ENCODE measurements at places on chromosomes 7 and 10.

GRCh38 chr10:44946205-44946604 is 13.4 kb upstream of the RASSF4 start:
- no peak for DNase-seq

- no peak for DNase-seq
These were observed 517.8 kb upstream of the CELF2 start for GRCh38 chr10:10499839-10500238.

GRCh38 chr10:24988831-24989640 is 26.9 kb downstream of the ENKUR start:
- no peak for DNase-seq

- no peak for DNase-seq
These were observed 9.3 kb downstream of the TBATA start for GRCh38 chr10:70775679-70776454.

DNA sequence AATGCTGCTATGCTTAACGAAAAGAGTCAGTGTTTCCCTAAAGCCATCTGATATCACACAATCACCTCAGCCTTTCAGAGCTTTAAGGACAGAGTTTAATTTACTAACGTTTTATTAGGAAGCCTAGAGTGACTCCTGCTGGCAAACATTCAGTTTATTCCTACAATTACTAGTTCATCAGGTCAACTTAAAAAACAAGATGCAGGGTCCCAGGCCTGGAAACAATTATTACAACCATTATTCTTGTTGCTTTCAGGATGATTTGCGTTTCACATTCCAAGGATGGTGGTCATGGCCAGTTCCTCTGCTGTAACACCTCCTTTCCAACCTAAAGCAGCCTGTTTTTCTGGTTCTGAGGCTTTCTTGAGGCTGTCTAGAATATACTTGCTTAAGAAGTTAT is 1.5 kb upstream of the FAM53B start:
- DNase-seq: no peak

DNA sequence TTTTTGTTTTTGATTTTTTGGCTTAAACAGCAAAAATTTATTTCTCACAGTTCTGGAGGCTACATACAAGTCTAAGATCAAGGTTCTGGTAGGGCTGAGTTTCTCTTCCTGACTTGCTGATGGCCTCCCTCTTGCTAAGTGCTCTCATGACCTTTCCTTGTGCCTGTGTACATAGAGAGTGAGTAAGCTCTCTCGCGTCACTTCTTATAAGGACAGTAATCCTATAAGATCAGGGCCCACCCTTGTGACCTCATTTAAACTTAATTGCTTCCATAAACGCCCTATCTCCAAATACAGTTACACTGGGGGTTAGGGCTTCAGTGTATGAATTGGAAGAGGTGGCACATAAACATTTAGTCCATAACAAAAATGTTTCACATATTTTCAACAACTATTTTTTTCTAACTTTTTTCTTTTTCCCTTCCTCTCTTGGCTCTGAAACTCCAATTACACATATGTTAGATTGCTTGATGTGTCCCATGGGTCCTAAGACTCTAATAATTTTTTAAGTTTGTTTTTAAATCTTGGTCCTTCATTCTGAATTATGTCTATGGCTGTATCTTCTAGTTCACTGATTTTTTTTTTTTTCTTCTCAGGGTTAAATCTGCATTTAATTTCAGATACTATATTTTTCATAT is 149.8 kb downstream of the HBP1 start:
- no peak for DNase-seq

DNA sequence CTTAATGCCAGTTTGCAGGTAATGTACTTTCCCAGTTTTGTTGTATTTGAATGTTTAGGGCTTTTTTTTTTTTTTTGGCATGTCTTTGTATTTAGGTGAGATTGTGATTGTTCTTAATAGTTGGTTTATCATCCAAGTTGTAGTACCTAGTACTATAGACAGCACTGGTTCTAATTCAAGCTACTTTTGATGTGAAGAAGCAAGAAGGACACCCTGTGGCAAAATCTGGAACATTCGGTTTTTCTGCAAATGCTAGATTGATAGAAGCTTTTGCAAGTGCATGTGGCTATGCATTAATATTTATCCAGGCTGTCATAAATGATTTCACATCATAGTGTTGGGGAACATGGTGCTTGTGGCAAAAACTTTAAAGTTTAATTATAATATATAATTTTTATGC is 248.9 kb downstream of the FOXP2 start:
- DNase-seq: peak; percentile 85

GRCh38 chr7:132636581-132636980 is 60.3 kb upstream of the PLXNA4 start:
- no peak for DNase-seq

- no peak for DNase-seq
These were observed 123.4 kb downstream of the NEURL1 start for GRCh38 chr10:103616705-103617601.

DNA sequence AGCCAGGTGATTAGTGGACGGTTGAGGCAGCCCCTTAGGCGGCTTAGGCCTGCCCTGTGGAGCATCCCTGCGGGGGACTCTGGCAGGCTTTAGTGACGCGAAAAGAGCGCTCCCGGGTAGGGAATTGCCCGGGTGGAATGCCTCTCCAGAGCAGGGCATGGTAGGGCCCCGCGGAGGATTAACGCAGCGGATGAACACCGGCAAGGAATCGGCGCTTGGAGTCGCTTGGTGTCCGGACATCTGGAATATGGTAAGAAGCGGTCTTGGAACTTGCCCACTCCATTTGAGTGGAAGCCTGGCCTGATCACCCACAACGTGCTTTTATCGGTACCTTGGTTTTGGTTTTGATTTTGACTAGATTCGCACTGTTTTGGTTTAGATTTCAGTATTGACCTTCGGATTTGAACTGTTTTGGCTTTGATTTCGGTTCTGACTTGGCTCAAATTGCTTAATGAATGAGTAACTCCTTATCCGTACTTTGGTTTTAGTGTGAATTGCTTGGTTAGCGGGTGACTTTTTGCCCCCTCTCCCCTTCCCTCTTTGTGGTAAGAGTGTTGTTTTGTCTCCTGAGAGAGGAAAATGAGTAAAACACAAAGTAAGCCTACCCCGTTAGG is 24.2 kb upstream of the CHST3 start:
- DNase-seq: no peak

- DNase-seq: no peak
These were observed 194.0 kb upstream of the PLPP4 start for GRCh38 chr10:120262857-120263547.

- DNase-seq: peak; percentile 23
These were observed 448.0 kb upstream of the ANKRD30A start for GRCh38 chr10:36677431-36677768.

DNA sequence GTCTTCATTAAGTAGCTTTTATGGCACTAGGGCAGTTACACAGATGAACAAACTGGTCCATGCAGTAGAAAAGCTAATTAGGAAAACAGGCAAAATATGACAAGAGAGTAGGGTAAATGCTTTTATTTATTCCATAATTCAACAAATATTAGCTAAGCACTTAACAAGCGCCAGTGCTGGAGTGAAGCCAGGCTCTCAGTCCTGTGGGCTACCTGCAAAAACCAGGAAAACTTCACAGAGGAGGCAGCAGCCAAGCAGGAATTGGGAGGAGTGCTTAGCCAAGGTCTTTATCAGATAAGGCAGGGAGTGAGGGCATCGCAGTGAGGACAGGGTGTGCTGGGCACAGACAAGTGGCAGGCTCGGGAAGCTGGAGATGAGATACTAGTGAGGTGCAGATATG is 4.9 kb upstream of the KAT6B start:
- no peak for DNase-seq

DNA sequence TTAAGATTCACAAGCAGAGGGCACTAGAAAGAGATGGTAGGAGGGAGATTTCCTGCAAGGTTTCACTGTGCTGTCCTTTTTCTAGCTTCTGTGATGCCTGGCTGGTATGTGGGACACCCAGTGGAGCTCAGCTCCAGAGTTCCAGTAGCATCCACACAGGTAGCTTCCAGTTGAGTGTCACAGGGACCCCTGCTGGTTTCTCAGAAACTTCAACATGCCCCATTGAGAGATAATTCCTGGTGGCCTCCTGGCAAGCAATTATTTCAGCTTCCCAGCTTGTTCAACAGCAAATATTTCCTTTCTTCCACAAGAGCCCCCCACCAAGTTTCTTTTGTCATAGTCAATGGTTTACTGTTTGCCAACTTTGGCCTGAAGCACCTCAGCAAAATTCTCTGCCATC is 858.7 kb downstream of the REEP3 start:
- peak; percentile 9 for DNase-seq

DNA sequence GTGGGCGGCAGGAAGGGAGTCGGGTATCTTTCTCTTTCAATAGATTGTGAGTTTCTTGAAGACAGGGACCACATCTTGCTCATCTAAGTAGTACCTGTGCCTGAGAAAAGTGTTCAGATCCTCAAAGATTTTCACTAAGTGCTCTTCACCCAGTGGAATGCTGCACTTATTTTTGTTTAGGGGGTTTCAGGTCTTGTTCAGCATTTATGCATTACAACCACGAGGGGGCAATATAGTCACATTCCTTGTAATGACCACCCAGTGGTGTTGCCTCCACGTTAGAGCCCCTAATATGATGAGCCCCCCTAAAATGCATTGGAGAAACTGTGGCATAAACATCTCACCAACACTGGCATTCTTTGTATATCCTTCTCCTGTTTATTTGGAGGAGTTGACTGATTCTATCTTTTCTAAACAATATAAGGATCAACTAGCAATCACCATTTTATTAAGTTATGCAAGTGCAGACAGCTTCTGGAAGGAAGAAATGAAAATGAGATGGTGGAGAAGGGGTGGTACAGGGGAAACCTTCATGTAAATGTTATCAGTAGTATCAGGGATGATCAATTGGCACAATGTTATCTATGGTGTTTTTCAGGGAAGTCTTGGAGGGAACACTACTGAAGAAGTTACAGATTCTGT is 3.1 kb upstream of the PAPSS2 start:
- peak; percentile 24 for DNase-seq

All from NCI-H2081 (cell line).